Breast epithelium (tissue), 4 donors: ENCODE measurements at places on chromosomes 1 and 21.

DNA sequence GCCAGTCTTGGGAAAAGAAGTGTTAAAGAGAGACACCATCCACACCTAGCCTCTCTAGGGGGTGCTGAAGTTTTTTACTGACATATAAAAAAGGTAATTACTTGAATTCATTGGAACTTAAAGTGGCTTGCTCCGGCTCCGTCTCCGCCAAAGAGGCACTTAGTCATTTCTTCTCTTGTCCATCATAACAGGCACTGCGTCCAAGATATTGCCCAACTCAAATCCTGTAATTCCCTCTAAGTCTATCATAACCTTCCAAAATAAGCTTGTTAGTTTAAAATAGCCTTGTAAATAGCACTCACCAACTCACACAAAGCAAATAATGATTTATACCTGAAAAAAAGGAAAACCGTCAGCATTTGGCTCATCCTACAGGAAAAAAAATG, 160.5 kb downstream of the ZBTB18 start:
- no peak for DNase-seq

DNA sequence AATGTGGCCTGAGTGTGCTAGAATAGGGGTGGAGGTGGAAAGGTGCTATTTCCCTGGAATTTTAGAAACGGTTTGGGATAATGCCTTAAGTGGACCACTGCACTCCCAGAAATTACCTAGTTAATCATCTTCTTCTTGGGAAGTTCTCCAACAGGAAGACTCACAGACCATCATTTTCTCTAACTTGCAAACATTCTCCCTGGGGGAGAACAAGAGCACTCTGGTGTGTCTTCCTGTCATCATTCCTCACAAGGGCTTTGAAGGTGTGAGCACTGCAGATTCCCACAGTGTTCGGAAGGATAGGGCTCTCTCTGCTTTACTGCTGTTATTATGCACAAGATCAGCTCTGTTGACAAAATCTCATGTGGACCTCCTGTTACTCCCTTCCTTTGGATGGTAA, 54.9 kb upstream of the TSPAN2 start:
- DNase-seq = no peak

- DNase-seq = no peak
Observed at GRCh38 chr1:87766737-87767136, 438.1 kb downstream of the LMO4 start.

GRCh38 chr1:211524521-211524920, 32.6 kb upstream of the RD3 start:
- no peak for DNase-seq

DNA sequence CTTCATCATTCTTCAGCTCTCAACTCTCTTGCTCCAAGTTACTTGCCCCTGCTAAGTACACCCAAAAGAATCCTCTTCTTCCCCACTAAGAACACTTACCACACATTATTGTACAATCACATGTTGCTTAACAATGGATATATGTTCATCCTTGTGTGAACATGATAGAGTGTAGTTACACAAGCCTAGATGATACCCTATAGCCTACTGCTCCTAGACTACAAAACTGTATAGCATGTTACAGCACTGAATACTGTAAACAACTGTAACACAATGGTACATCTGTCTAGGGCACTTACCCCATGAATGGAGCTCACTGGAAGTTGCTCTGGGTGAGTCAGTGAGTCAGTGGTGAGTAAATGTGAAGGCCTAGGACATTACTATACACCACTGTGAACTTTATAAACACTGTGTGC, 77.4 kb downstream of the RERE start:
- no peak for DNase-seq

DNA sequence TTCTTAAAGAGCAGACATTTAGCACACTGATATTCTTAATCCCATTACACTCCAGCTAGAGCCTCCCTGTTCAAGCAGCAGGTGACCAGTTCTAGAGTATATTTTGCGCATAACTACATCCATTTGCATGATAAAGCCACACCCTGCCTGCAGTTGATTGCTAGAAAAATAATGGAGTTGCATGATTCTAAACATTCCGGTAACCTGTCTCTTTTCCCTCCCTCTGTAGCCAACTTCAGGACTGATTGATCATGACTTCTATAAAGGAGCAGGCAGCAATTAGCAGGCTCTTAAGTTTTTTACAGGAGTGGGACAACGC, 14.9 kb downstream of the ARMH1 start:
- DNase-seq = no peak

GRCh38 chr1:202155478-202156021, 4.9 kb downstream of the PTPN7 start:
- no peak for DNase-seq

GRCh38 chr1:30747033-30748008, 10.3 kb downstream of the LAPTM5 start:
- DNase-seq = no peak
